ENCODE measurements at places on chromosomes 12 and 14. TPM values are rescaled to one million over a fixed set of nuclear protein-coding genes. Genes with fewer than 3 reads are reported as not detected.

The CLIP1 gene
- 76.9 TPM for total RNA-seq

The NXPH4 gene
- 11.0 TPM for total RNA-seq

The AMN gene
- total RNA-seq, result 0.73 TPM

The RNF212B gene
- not detected for total RNA-seq

The SYNDIG1L gene
- 0.73 TPM for total RNA-seq

The VDR gene
- total RNA-seq, result 0.09 TPM

The NDUFA9 gene
- 42.4 TPM for total RNA-seq

The C3AR1 gene
- 1.8 TPM for total RNA-seq

The GPR84 gene
- total RNA-seq, result 0.36 TPM

The TM7SF3 gene
- total RNA-seq, result 51.0 TPM

The BCL11B gene
- 5.1 TPM for total RNA-seq

The HELB gene
- total RNA-seq, result 10.6 TPM

The CNTN1 gene
- total RNA-seq, result 350 TPM

The RFC5 gene
- 20.3 TPM for total RNA-seq

The TNFRSF1A gene
- 11.1 TPM for total RNA-seq

The TAS2R43 gene
- 10.6 TPM for total RNA-seq

The TMEM63C gene
- 16.9 TPM for total RNA-seq

The RITA1 gene
- total RNA-seq, result 10.9 TPM
